ENCODE measurements at places on chromosomes 16 and 17.

DNA sequence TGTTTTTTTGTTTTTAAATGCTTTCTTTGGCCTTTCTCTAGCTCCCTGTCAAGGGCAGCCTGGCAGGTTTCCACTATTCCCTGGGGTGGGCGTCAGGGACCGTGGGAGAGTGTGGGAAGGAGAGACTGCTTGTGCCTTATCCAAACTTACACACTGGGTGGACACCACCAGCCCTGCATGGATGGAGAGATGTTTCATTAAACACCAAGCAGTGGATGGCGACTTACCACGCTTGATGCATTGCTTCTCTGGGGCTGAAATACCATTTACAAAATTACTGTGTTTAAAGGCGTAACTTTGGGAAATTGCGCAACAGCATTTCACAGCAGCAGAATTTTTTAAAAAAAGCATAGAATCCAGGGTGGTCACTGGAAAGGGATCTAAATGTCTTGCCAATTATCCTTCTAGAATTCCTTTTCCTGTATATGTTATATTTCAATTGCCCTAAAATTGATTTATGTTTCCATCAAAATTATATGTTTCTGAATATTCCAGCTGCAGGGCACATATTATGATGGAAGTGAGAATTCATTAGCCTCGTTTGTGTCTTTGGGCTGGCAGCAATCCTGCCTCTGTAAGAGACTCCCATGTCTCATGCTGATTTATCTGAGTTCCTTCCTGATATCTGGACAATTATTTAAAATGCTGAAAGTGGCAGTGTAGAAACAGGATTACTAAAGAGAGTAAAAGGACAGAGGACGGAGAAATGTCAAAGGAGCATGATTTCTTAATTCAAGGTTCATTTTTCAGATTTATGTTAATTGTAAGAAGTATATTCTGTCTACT is 247.3 kb downstream of the GRIN2A start:
- no peak for DNase-seq

DNA sequence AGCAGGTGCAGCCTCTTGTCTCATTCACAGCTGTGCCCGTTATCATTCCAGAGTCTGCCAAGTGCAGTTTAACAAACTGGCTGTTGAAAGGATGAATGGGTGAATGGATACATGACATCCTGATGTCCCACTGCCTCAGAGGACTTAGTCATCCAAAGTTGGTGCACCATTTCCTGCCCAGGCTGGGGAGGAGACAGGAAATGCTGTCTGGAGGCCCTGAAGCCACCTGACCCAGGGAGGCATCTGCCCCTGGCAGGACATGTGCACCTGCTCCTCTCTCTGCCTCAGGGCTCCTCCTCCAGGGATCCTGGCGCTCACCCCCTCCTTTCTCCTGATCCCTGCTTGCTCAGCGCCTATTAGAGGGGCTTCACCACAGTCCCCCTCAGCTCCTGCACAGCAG is 1.8 kb upstream of the CD300C start:
- no peak for DNase-seq

DNA sequence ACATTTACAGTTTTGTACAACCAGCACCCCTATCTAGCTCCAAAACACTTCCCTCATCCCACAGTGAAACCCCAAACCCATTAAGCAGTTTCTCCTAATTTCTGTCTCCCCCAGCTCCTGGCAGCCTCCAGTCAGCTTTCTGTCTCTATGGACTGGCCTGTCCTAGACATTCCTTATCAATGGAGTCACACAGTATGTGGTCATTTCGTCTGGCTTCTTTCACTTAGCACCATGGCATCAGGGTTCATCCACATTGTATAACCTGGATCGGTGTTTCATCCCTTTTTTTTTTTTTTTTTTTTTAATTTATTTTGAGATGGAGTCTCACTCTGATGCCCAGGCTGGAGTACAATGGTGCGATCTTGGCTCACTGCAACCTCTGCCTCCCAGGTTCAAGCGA is 68.5 kb downstream of the ZDHHC7 start:
- peak; percentile 21 for DNase-seq

GRCh38 chr16:57091200-57091974 is 996 bp upstream of the CPNE2 start:
- no peak for DNase-seq

Data from fibroblast of gingiva (primary cell).